ENCODE measurements at places on chromosomes 7 and 10.

GRCh38 chr7:12759151-12759550 lies 71.7 kb downstream of the ARL4A start:
- no peak for DNase-seq

GRCh38 chr10:46514431-46514861 lies 42.0 kb downstream of the GPRIN2 start:
- DNase-seq = no peak

- DNase-seq = no peak
Observed at GRCh38 chr7:30348083-30348560, 63.7 kb downstream of the ZNRF2 start.

GRCh38 chr10:30000802-30001571 lies 58.4 kb downstream of the JCAD start:
- no peak for DNase-seq

DNA sequence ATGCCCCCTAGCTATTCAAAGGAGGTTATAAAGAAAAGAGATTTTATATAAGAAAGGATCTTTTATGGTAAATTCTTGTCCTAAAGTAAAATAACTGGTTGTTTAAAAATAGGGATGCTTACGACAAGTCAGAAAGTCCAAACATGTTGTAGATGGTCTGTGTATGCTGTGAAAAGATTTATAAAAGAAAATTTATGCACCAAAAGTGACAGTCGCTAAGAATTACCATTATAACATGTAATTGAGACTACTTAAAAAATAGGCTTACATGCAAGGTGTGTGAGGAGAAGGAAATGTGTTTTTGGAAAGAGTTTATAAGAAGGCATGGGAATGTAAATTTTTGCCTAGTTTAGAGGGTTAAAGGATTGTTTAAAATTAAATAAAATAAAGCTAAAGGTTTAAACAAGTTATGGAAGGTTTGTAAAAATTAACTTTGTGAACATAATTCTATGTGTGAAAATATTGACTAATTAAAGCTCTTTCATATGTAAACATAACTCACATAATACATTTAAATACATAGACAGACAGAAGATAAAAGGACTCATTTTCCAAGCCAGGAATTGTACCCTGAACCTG lies 118.5 kb downstream of the LYZL1 start:
- no peak for DNase-seq

DNA sequence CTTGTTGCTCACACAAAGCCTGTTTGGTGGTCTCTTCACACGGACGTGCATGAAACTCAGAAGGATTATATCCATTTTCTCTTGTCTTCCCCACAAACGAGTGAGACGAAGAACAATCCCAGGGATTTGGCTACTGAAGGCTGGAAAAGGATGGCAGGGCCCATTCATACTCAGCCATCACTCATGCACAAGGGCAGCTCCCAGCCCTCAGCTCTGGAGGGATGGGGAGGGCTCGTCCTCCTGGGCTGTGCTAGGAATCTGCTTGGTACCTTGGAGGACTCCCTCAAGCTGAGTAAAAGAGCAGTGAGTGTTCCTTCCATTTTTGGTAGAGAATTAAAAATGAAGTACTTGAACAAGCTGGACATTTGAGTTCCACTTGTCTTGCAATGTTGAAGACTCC lies 33.2 kb upstream of the RAB18 start:
- DNase-seq = no peak

- DNase-seq = no peak
Observed at GRCh38 chr7:14048889-14049288, 59.4 kb upstream of the ETV1 start.

- no peak for DNase-seq
Observed at GRCh38 chr7:112905950-112906349, 115.8 kb upstream of the TMEM168 start.

DNA sequence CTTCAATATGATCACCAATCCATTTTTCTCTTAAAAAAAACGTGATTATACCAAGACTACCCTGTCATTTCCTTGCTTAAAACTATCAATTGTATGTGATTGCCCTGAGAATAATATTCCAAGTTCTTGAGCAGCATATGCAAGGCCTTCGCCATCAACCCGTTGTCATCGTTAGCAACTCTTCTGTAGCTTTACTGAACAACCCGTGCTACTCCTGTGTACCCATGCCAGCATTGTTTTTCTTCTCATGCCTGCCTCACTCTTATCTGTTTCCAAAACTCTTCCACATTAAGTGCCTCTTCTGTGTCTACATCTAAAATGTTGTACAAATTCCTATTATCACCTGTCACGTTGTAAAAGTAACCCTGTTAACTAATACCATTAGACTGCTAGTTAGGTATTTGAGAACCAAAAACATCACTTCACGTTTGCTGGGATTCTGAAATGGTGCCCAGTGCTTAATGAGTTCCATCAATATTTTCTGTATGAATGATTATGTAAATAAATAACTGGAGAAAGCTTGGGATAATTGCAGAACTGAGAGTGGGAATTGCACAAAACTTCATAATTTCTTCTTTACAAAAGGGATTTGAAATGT lies 10.5 kb downstream of the CAV2 start:
- DNase-seq = no peak

- DNase-seq = no peak
Observed at GRCh38 chr10:96747734-96748550, 27.6 kb upstream of the PIK3AP1 start.

- no peak for DNase-seq
Observed at GRCh38 chr10:24453404-24453830, 244.5 kb downstream of the KIAA1217 start.

- DNase-seq = no peak
Observed at GRCh38 chr10:128530301-128530700, 404.1 kb upstream of the MKI67 start.

DNA sequence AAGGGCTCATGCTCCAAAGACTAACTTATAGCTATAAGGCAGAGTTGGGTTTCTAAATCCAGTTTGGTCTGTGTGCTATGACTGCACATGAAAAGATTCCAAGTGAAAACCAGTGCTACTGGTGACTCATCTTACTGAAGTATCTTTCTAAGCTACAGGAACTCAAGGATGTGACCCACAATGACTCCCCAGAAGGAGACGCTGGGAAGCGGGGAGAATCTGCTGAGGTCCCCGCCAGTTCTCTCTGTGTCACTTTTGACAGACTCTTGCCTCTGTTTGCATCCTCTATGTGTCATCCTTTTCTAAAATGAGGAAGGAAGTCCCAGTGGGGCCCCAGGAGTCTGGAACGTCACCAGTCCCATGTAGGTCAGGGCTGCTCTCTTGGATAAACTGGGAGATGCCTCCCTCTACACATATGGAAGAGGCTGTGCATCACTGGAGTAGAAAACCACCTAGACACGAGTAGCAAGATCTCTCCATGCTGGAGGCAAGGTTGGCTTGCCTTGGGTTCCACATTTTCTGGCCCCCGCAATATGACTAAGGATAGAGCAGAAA lies 28.8 kb upstream of the GPR26 start:
- DNase-seq = no peak

GRCh38 chr7:25913598-25914224 lies 238.3 kb upstream of the NFE2L3 start:
- DNase-seq = no peak

DNA sequence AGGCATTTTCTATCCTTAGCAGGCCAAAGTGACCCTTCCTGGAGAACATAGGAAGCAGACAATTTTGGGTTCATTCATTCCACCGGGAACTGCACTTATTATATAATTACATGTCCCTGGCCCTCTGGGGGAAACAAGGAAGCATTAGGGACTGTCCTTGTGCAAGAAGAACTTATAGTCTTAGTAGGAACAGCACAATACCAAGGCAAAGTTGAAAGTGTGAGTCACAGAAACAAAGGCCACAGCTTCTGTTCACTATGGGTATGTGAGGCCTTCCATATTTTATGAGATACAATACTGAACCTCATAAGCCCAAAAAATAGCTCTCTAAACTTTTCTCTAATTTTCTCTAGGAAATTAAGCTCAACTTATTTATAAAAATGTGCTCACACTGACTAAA lies 18.4 kb upstream of the AKR1B10 start:
- DNase-seq = no peak

DNA sequence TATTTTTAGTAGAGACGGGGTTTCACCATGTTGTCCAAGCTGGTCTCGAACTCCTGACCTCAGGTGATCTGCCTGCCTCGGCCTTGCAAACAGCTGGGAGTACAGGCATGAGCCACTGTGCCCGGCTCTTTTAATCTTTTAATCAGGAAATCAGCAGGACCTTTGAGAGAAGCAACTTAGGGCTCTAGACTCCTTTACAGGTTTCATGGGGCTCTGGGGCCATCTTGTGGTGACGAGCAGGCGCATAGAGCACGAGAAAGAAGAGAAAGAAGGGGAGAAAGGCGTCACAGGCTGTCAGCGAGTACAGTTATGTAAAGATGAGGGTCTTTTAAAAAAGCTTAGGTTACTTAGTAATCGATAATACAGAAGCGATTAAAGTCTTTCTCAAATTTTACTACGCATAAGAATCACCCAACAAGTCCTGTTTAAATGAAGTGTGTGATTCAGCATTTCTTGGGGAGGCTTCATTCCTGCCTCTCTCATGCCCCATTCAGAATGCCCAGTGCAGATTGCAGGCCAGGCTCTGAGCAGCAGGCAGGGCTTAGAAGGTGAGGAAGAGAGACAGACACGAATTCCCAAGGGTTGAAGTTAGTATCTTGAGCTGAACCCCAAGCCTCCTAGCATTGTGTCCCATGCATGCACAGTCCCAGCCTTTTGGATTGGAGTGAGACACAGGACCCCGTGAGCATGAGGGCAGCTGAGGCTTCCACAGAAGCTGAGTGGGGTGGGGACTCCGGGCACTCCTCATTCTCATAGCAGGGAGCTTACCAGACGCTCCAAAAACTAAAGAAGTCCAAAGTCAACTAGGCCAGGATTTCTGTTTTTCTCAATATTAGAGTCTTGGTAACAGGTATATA lies 23.6 kb upstream of the PFKP start:
- peak; percentile 24 for DNase-seq

GRCh38 chr7:4712281-4713182 lies 30.4 kb downstream of the FOXK1 start:
- DNase-seq = no peak

DNA sequence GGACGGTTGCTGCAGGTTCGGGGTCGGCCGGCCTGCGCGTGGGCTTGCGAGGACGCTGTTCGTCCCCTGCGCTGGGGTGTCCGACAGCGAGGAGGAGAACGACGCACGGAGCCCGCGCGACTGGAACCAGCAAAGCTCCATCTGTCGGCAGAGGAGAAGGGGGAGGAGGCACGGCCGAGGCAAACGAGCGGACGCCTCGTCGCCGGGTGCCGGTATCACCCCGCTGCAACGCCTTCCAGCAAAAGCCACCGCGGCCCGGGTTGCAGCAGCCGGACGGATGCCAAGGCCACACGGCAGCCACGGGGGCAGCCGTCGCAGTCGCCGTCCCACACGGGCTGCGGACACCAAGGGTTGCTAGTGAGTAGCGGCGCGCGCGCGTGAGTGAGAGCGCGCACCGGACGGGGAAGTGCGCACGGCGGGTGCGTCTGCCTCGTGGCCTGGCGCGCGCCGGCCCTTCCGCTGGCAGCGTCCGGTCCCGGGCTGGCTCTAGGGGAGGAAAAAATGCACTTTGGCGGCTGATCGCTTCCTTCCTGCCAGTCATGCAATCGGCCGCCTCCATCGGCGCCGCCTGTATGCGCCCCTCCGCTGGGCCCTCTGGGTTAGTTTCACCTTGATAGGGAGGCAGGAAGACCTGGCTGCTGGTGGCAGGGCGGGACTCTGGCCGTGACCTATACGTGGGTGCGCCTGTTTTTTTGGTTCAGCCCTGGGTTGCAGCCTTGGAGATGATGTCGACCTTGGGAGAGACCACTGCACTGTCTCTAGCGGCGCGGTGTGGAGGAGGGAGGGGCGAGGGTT lies 434 bp downstream of the STAMBPL1 start:
- peak; percentile 59 for DNase-seq

Data from activated naive CD4-positive, alpha-beta T cell (primary cell).